ENCODE measurements at places on chromosomes 5 and 9. TPM values are rescaled to one million over a fixed set of nuclear protein-coding genes. Genes with fewer than 3 reads are reported as not detected.
A peak's percentile ranks its signal among the peaks of the same experiment; 100 is the strongest.

DNA sequence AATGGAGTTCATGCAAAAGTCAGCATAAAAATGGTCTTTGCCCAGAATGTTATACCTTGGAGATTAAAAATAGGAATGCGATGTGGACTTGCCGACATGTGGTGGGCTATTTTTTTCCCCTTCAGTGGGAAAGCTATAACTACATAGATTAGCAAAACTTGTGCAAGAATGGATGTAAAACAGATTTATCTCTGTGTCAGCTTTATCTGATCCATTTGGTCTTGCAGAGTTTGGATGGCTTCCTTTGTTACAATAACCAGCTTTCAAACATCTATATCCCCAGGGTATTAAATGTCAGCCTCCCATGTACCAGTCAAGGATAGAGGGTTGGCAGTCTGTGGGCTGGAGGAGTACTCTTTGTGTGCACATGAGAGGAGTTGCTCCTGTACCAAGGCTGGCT is 284.9 kb downstream of the TMEM38B start:
- no peak for DNase-seq

ANKRD20A1 gene
- 0.37 TPM for polyA plus RNA-seq

GPRIN1 gene
- polyA plus RNA-seq, result 0.46 TPM

DNA sequence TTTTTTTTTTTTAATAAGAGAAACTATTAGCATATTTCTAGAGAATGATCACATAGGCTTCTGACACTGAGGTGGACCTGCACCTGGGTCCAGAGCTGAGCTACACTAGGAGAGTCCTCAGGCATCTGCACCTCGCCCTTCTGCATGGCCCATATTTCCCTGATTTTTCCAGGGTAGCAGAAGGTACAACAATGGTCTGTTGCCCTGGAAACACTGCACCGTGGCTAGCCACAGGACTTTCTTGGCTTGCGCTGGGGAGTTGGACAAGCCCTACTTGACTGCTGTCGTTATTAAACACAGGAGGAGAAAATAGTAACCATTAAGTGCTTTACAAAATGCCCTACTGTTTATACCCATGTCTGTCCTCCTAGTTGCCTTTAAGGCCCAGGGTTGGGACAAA is 615.7 kb upstream of the MEF2C start:
- no peak for DNase-seq

DNA sequence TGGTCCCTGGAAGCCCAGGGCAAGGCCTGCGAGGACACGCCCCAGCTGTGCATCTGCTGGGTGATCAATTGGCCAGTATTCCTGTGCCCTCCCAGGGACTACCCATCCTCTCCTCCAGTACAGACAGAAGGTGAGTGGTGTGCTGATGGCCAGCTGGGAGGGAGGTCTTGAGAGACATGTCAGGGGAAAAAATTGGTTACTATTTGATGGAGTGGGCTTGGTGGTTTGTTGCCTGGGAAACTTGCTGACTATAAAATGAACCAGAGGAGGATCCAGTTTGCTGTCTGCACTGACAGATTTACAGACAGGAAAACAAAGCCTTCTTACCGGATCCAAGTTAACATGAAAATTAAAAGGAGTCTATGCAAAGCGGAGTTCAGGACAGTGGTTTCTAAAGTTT is 40.3 kb downstream of the MAP1B start:
- no peak for DNase-seq

GLE1 gene
- polyA plus RNA-seq, result 15.1 TPM

DNA sequence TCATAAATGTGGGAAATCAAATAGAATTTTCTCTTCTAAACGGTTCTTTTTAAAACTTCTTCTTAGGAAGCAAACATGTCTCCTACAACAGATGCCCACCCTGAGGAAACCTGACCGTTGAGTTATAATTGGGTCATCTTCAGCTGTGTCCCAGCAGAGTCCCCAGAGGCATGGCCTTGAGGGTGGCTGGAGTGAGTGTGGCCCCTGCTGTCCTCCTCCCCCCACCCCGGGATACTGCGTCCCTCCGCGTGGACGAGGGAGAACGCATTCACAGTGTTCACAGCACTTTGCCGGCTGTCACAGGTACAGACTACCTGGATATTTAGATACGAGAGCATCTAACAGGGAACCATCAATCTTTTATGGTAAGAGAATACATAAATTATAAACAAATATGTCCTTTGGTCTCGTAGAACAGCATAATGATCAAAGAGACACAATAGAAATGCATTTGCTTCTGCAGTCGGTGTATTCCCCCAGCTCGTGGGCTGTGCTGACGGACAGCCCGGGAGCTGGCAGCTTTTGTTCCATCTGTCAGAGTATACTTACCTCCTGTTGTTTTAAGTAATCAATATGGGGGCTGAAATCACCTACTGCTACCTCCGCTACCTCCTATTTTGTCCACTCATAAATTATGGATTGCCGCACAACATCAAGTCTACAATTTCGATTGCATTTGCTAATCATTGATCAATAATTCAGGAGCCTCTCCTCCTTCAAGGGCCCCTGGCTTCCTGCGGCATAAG is 214.7 kb downstream of the IRX2 start:
- no peak for DNase-seq

DNA sequence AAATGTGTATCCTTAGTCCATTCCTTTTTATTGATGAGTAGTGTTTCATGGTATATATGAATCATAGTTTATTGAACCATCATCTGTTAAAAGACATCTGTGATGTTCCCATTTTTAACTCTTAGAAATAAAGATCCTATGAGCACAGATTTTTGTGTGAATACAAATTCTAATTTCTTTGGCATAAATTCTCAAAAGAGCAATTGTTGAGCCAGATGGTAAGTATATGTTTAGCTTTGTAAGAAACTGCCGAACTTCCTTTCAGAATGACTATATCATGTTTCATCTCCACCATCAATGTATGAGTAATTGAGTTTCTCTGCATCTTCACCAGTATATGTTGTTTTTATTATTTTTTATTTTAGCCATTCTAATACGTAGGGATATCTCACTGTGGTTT is 526.4 kb downstream of the CDH10 start:
- no peak for DNase-seq

GRCh38 chr9:126719618-126720031 is 85.2 kb upstream of the ZBTB43 start:
- peak; percentile 96 for DNase-seq

FGF1 gene
- 0.32 TPM for polyA plus RNA-seq

- no peak for DNase-seq
Observed at GRCh38 chr9:128484686-128485413, 19.7 kb upstream of the GLE1 start.

SHROOM1 gene
- 1.1 TPM for polyA plus RNA-seq

GRCh38 chr5:41892031-41892430 is 12.1 kb upstream of the RIMOC1 start:
- no peak for DNase-seq

- DNase-seq, result no peak
Observed at GRCh38 chr9:12702160-12702758, 9.1 kb downstream of the TYRP1 start.

DAB2IP gene
- 6.0 TPM for polyA plus RNA-seq

GRCh38 chr9:112084334-112084733 is 90.8 kb downstream of the SUSD1 start:
- no peak for DNase-seq

GRCh38 chr5:120375248-120375647 is 88.9 kb upstream of the PRR16 start:
- no peak for DNase-seq

DNA sequence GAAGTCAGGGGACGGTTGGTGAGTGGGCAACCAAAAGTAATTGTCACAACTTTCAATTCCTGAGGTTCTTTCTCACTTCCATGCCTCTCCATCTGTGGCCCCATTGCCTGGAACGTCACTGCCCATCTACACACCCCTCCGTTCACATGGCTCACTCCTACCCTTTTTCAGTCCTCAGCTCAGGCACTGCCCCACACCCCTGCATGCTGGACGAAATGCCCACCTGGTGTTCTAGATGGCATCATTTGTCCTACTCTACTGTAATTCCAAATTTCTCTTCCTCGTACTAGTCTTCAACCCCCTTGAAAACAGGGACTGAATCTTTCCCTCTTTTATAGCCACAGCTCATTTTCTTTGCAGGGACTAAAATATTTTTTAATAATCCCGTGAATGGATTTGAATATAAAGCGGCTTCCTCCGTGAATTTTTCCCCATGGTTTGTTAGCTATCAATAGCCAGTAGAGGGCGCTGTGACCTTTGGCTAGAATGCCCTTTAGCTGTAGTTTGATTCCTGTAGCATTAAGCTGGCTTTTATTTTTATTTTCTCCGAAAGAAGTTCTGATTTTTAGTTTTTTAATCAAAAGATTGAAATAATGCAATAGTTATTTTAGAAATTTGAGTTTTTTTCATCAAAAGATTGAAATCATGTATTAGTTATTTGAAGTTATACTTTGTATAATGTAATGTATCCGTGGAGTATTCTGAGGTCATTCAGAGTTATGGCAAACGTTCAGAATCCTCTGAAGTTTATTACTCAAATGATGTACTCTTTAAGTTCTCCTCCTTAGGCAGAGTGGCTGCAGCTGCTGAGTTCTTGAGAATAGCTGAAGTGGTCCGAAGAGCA is 232.1 kb downstream of the SH3GL2 start:
- DNase-seq, result no peak

DNA sequence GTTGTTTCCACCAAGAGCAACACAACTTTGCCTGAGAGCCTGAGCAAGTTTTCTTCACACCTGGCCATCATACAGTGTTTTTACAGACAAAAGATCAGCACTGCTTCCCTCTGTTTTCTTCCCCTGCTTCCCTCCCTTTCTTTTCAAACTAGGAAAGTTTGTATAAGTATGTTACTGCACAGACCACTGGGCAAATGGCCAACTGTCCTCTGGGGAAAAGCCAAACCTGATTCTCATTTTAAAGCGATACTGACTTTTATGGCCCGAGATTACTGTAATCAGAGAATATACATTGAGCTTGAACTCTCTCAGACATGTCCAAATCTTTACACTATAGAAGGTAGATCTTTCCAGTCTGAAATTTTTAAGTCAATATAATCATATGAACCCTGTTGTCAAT is 415.0 kb downstream of the NFIB start:
- no peak for DNase-seq
